ENCODE measurements at places on chromosomes 1 and 21.

DNA sequence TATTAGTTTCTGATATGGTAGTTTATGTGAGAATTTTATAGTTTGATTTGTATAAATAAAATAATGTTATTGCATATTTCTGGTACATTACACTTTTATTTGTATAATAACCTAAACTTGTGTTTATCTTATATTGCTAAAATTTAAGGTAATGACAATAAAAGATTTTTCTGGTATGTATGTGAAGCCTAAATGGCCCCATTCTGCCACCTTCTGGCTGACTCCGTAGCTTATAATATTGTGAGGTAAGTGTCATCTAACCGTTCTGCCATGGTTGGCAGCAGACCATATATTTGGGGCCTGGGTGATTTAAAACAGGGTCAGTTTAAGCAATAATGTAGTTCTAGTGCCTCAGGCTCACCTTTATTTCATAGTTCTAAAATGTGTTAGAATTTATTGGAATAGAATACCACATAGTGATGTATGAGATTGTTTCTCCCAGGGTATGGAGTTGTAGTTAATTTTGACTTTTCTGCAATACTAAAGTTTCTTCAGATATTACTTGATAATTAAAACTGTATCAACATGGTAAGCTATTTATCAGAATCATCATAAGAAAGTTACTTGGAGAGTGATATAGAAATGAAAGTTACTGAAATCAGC lies 21.2 kb upstream of the PRKACB start:
- peak; percentile 45 for DNase-seq

GRCh38 chr1:58927041-58927721 lies 143.3 kb upstream of the JUN start:
- peak; percentile 16 for DNase-seq

GRCh38 chr1:31159323-31159722 lies 80.4 kb downstream of the NKAIN1 start:
- DNase-seq: no peak

GRCh38 chr1:54929700-54930099 lies 42.7 kb upstream of the DHCR24 start:
- no peak for DNase-seq

DNA sequence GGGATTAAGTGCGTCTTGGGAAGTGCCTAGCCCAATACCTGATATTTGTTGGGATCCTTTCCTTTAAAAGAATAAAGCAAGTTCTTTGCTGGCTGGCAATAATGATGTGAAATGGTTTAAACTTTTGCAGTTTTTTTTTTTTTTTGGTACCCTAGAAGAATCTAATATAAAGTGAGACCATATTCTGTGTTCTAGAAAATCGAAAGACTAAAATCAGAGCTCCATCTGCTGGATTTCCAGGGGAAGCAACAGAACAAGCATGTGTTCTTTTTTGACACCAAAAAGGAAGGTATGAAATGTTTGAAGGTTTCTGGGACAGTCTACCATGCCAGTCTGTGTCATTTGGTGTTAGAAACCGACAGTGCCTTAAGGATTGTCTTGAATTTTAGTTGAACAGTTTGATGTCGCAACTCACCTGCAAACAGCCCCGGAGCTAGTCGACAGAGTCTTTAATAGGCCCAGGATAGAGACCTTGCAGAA lies 6.4 kb downstream of the UTP11 start:
- DNase-seq: peak; percentile 20

DNA sequence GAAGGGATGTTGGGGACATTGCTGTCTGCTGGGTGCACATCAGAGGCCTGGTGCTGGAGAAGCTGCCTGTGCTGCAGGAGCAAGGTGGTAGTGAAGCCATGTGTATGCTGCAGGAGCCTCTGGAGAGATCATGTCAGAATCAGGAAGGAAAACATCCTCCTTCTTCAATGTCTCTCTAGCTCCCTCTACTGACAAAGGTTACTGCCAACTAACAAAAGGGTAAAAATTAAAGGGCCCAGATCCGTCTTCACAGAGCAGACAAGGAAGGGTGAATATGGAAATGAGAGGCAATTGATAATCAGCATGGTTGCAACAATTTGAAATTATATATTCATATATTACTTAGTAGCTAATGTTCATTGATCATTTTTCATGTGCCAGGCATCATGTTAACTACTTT lies 32.2 kb downstream of the FAM177B start:
- no peak for DNase-seq

- no peak for DNase-seq
Observed at GRCh38 chr1:13585612-13585991, 2.0 kb downstream of the PDPN start.

GRCh38 chr1:117147341-117147831 lies 25.8 kb upstream of the TRIM45 start:
- DNase-seq: no peak

- DNase-seq: no peak
Observed at GRCh38 chr1:205237526-205238484, 10.1 kb downstream of the TMCC2 start.

- no peak for DNase-seq
Observed at GRCh38 chr1:241696815-241697639, 44.9 kb downstream of the WDR64 start.

GRCh38 chr1:119635811-119636390 lies 12.2 kb downstream of the ZNF697 start:
- DNase-seq: no peak

GRCh38 chr1:24103408-24103807 lies 8.5 kb downstream of the MYOM3 start:
- no peak for DNase-seq

DNA sequence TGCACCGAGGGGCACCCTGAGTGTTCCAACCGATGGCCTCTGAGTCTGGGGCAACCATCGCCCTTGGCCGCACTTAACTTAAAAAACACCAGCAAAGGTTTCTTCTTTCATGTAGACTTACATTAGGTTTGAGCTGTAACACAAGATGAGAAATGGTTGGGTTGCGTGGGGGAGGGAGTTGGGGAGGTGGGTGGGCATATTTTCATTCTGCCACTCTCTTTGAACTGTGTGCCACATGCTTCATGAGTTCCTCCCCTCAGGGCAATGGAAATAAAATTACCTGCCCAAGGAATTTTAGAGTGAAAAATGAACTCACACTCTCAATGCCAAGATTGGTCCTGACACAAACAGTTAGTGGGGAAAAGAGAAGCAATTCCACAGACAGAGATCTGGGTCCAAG lies 430.1 kb upstream of the USP24 start:
- DNase-seq: no peak

- peak; percentile 41 for DNase-seq
Observed at GRCh38 chr1:207910591-207911354, at the start of gene CD34. Gene CD34, minus strand, starts transcription at chr1:207911125. Its CDS starts 45 bp downstream, at chr1:207911080.

- no peak for DNase-seq
Observed at GRCh38 chr1:208919371-208919770, 664.1 kb upstream of the CAMK1G start.

GRCh38 chr1:199728345-199728744 lies 299.2 kb upstream of the NR5A2 start:
- no peak for DNase-seq

- DNase-seq: no peak
Observed at GRCh38 chr1:6086762-6087376, 41.2 kb downstream of the KCNAB2 start.

GRCh38 chr1:237879195-237879594 lies 11.5 kb downstream of the ZP4 start:
- DNase-seq: no peak

- DNase-seq: no peak
Observed at GRCh38 chr1:82722608-82723007, 921.9 kb downstream of the ADGRL2 start.

- no peak for DNase-seq
Observed at GRCh38 chr1:170267317-170267716, 121.6 kb downstream of the NTMT2 start.

- DNase-seq: no peak
Observed at GRCh38 chr1:211519602-211520001, 27.6 kb upstream of the RD3 start.
